Activated CD4-positive, alpha-beta T cell treated with anti-CD3 and anti-CD28 coated beads, Interleukin-2, amount 10 ng/mL, durations not matched to agents 7 days and 5 days (primary cell): ENCODE measurements at places on chromosomes 7 and 10. TPM values are rescaled to one million over a fixed set of nuclear protein-coding genes. Genes with fewer than 3 reads are reported as not detected.

DNA sequence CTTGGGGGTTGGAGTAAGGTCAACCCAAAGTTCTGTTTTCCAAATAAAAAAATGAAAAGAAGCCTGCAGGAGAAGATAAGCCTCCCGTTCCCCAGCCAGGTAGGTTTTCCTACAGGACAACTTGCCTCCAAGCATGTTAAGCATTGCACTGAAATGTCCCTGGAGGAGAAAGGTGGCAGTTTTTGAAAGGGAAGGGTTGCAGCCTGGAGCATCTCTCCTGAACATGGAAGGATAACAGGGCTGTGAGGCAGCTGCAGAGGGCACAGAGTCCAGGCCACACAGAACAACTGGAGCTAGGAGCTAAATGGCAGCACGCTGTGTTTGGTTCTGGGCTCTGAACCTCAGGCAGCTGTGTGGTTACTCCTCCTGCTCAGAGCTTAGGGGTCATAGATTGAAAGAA lies 452.9 kb downstream of the TCERG1L start:
- DNase-seq = no peak

DNA sequence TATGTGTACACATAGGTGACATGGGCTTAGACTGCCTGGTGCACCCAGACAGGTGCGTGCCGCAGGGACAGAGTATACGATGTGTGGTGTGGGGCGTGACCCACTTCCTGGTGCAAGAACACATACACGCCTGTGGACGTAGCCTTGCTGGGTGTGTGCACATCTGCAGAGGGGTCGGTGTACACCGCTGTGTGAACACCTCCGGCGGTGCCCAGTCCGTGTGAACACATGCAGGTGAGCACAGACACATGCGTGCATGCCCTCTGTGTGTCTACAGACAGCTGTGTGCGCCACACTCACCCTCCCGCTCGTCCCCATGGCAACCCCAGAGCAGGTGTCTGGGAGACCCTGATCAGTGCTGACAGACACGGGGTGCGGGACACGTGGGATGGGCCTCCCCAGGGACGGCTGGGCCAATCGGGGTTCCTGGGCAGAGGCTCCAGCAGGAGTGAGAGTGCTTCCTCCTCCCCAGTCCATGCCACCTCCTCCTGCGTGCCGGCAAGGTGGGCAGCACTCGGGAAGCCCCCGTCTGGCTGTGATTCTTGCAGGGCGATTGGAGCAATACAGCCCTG lies 23.4 kb downstream of the ELFN1 start:
- no peak for DNase-seq

DNA sequence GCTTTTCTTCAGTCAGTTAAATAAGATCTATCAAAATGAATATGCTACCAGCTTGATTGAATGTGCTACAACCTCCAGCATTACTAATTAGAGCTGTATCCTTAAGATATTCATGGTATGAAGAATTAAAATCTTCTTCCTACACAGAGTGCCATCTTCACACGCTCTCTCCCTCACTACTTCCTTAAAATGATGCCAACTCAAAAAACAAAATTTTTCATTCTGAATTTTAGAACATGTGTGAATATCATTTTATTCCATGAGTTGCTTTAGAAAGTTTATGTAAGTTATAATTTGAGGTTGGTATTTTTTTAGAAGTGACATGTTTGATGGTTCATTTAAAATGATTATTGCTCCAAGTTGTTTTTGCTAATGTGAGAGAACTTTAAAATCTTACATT lies 407.5 kb upstream of the CELF2 start:
- DNase-seq = no peak

DNA sequence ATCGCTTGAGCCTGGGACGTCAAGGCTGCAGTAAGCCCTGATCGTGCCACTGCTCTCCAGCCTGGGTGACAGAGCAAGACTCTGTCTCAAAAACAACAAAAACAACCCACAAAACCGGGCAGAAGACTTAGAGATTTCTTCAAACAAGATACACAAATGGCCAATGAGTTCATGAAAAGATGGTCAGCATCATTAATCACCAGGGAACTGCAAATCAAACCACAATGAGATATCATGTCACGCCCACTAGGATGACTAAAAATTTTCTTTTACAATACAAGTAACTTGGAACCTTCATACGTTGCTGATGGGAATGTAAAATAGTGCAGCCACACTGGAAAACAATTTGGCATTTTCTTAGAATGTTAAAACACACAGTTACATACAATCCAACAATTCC lies 77.3 kb upstream of the GRID1 start:
- DNase-seq = no peak

- DNase-seq = peak; percentile 68
Observed at GRCh38 chr10:61900829-61901792, at the start of gene ARID5B. TSS of gene ARID5B (plus strand) at chr10:61901699. CDS start at chr10:61901710, 11 bp downstream.

DNA sequence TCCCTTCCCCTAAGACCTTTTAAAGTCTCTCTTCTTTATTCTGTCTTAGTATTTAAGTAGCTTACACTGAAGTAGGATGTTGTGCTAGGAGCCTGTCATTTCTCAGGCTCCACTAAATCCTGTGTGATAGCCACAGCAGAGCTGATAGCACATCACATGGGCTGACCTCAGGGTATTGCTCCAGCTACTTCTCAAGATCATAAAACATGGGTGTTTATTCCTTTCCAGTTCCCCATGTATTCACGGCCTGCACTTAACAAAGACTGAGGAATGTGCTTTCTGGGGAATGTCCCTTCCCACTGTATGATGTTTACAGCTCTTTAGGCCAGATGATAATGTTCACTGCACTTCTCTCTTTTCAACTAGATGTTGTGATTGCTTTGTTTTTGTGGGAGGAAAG lies 1086.8 kb downstream of the KCNMA1 start:
- no peak for DNase-seq

- peak; percentile 42 for DNase-seq
Observed at GRCh38 chr10:89392974-89393373, 551 bp downstream of the IFIT1 start.

DNA sequence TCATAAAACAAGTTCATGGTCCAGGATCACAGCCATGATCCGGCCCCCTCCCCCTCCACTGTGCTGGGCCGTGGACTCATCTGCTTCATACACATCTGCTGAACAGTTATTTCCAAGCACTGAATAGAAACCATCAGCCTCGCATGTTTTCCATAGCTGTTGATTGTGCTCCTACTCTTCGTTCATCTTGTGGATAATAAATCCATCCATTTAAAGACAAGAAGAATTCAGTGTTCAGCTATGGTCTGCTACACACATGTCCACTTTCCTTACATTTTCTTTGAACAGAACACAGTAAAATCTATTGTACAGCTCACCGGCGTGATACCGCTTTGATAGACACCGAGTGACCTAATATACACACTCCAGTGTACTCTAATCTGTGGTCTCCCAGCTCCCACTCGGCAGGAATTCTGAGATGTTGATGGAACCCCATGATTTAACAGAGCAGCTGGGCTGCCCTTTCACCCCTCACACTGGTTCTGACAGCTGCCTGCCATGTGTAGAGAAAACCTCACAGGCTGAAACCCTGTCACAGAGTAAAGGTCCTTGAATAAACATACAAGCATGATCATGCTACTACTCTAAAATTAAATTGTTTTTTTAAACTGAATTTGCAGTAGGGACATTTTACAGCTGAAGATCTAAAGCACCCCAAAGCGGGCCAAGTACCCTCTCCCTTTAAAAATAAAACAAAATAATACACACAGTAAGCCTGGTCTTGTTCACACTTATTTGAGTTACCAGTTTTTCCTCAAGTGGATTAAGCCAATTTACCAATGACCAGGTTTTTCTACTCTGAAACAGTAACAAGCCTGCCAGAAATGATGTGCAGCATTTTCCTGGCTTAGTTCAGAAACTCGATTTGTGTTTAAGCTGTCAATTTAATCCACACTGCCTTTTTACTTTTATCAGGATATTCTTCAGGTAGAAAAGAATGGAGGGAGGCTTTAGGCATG lies 95.1 kb upstream of the FZD1 start:
- DNase-seq = no peak

DNA sequence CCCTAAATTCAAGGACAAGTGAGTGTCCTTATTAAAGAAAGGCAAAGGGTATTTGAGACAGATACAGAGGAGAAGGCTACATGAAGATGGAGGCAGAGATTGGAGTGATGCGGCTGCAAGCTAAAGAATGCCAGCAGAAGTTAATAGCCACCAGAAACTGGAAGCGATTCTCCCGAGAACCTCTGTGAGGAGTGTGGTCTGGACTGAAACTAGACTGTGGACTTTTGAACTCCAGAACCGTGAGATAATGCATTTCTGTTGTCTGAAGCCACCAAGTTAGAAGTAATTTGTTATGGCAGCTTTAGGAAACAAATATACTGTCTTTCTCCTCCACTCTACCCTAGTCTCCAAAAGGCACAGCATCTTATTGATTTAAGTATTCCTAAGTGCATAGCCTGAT lies 80.3 kb upstream of the CREB5 start:
- DNase-seq = no peak

- DNase-seq = no peak
Observed at GRCh38 chr7:80244206-80244916, 109.7 kb downstream of the GNAI1 start.

DNA sequence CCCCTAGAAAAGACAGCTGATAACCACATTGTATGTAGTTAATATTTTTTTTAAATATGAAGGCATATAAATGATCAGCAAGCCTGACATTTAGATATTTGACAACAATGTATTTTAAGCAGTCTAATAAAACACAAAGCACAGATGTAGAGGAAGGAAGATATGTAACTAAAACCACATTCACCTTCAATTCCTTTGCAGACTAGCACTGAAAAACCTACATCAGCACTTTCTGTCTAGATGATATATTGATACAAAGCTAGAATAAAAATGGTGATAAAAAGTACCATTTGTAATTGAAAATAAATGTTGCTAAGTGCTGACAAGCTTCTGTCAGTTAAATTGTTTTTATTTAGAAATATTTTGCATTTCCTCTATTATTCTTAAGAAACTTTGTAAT lies 153.6 kb downstream of the IMMP2L start:
- DNase-seq = no peak

DNA sequence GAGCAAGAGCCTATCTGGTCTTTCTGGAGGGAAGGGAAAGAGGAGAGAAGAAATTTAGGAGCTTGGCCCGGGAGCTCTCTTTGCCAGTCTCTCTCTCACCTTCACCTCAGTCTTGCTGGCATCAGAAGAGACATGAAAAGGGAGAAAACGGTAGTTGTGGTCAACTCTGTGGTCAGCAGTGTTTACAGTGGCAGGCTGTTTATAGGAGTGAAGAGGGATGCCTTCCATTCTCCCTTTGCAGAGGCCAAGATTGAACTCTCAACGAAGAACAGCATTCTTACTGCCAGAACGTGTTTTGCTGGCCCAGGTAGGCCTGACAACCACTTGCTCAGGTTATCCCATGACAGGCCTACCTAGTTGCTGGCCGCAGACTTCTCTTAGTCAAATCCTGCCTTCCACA lies 133.3 kb downstream of the CCDC3 start:
- no peak for DNase-seq

DNA sequence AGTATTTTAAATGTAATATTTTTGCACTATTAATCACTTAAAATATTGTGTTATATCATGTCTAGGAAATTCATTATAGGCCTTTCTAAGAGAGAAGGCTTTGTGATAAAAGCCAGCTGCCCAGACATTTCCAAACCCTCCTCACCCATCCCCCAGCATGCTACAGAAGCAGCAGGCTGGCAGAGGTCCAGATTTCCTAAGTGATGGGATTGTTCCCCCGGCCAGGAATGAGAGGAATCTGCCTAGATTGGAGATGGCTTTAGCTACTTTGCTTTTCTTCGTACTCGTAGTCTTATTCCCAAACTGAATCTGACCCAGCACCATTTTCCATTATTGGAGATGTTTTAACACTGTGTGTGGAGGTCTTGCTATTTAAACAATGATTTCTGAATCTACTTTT lies 29.4 kb downstream of the CDK14 start:
- no peak for DNase-seq

- DNase-seq = no peak
Observed at GRCh38 chr7:156842740-156843140, 50.2 kb downstream of the LMBR1 start.

DNA sequence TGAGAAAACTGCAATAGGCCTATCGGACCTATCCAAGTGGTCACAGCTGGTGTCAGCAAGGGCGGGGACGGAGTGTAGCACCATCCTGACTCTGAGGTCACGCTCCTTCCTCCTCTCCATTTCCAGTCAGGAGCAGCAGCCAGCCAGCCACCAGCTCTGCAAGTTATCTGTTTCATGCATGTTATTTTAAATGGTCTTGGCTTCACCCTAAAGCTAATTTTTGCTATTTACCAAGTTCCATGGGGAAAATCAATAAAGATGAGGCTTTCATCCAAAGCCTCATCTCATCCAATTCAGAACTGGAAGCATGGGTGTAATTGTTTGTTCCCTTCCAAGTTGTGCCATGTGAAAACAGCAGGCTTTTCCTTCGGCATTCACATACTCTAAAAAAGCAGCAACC lies 49.3 kb downstream of the ICA1 start:
- no peak for DNase-seq

GRCh38 chr7:30278376-30278775 lies 6.0 kb upstream of the ZNRF2 start:
- no peak for DNase-seq

- DNase-seq = no peak
Observed at GRCh38 chr10:109924967-109925620, 1.8 kb upstream of the XPNPEP1 start.

DNA sequence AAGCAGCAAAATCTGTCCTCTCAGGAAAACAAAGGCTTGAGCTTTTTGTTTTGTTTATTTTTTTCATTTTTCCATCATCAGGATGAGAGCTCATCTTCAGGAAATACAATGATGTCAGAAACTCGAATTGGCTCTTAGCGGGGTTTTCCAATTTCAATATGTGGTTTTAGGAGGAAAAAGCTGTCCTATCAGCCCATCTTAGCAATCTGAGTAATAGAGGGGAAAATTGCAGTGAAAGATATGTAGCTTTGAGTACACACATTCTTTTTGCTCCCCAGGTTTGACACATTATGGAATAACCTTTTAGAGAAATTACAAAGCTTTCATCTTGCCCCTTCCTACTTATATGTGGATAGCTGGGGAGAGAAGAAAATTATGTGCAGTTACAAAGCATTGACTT lies 113.6 kb upstream of the MYO3A start:
- no peak for DNase-seq

GRCh38 chr10:68665841-68666240 lies 55.2 kb upstream of the CCAR1 start:
- no peak for DNase-seq

GRCh38 chr7:140054751-140055150 lies 8.0 kb downstream of the PARP12 start:
- DNase-seq = no peak

- no peak for DNase-seq
Observed at GRCh38 chr7:16587790-16588189, 57.8 kb downstream of the ANKMY2 start.

The CALHM3 gene
- 0.17 TPM for total RNA-seq

The FGFBP3 gene
- total RNA-seq = 1.4 TPM

The OR13A1 gene
- 0.10 TPM for total RNA-seq

The C10orf53 gene
- total RNA-seq = not detected

The RBP3 gene
- total RNA-seq = not detected

The RAPGEF5 gene
- total RNA-seq = 0.60 TPM

The SEPHS1 gene
- total RNA-seq = 74.9 TPM

The CLDN3 gene
- total RNA-seq = not detected

The GPR15LG gene
- total RNA-seq = not detected

The TMEM139 gene
- total RNA-seq = 0.29 TPM

The VPS37D gene
- 0.25 TPM for total RNA-seq

The OR2A12 gene
- not detected for total RNA-seq

The PRPS1L1 gene
- not detected for total RNA-seq
